ENCODE measurements at places on chromosomes 12 and 14.
A peak's percentile ranks its signal among the peaks of the same experiment; 100 is the strongest.

DNA sequence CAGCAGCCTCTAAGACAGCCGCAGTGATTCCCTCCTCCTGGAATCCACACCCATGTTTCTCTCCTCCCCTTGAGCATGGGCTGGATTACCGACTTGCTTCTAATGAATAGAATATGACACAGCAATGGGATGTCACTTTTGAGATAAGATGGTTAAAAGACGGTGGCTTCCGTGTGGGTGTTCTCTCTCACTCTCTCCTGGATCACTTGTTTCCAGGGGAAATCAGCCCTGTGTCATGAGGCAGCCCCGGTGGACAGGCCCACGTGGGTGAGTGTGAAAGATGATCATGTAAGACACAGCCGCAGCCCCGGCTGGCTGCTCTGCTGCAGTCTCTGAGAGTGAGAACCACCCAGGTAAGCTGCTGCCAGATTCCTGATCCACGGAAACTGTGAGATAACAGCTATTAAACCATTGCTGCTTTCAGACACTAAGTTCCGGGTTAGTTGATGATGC is 10.7 kb downstream of the MOAP1 start:
- DNase-seq, result no peak

DNA sequence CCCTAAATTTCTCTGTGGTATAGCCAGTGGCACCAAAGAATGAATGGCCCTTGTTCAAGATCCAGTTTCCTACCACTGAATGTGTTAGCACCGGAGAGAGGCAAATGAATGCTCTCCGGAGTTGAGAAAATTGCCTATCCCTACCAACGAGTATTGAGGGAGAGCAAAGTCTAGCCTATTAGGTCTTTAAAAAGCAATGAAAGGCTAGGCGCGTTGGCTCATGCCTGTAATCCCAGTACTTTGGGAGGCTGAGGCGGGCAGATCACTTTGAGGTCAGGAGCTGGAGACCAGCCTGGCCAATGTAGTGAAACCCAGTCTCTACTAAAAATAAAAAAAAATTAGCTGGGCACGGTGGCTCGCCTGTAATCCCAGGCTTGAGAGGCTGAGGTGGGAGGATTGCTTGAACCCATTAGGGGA is 898 bp upstream of the RAB15 start:
- no peak for DNase-seq

DNA sequence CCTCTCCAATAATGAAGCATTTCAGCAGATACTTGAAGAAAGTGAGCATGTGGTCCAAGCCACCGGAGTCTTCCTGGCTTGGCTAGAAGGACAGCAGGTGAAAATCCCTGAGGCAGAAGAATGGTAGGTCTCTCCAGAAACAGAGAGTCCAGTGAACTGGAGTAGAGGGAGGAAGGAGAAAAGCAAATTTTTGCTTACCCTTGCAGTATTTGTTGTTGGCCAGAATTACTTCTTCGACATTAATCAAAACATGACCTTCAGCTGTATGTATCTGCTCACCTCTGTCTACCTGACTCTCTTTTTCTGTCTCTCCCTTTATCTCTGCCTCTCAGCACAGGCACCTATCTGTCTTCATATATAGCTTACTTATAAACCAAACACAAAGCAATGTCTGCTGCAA is 208.9 kb downstream of the SYT1 start:
- DNase-seq, result no peak

GRCh38 chr12:46562625-46563225 is 190.2 kb upstream of the SLC38A2 start:
- DNase-seq, result no peak

- DNase-seq, result no peak
These were observed 16.7 kb downstream of the TBC1D30 start for GRCh38 chr12:64840949-64841717.

GRCh38 chr12:26143291-26143690 is 18.5 kb upstream of the BHLHE41 start:
- DNase-seq, result no peak

- no peak for DNase-seq
These were observed 407.3 kb downstream of the AEBP2 start for GRCh38 chr12:19846574-19846973.

DNA sequence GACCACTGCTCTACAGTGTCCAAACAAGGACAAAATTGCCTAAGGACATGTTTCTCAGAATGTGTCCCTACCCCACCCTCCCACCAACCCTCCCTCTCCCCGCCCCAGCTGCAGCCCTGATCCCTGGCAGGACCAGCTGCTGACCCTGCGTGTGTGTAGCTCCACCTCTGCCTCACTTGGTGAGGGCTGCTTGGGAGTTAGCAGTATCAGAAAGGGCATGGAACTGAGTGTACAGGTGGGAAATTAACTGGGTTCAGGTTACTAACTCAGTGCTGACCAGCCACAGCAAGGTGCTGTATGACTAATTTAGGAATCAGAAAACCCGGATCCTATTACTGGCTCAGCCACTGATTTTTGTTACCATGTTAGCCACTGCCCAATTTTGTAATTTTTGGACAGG is 11.3 kb upstream of the PLEKHD1 start:
- no peak for DNase-seq

- peak; percentile 19 for DNase-seq
These were observed 43.8 kb downstream of the DDHD1 start for GRCh38 chr14:53109105-53110041.

GRCh38 chr12:52823761-52824450 is 10.0 kb upstream of the KRT4 start:
- no peak for DNase-seq

DNA sequence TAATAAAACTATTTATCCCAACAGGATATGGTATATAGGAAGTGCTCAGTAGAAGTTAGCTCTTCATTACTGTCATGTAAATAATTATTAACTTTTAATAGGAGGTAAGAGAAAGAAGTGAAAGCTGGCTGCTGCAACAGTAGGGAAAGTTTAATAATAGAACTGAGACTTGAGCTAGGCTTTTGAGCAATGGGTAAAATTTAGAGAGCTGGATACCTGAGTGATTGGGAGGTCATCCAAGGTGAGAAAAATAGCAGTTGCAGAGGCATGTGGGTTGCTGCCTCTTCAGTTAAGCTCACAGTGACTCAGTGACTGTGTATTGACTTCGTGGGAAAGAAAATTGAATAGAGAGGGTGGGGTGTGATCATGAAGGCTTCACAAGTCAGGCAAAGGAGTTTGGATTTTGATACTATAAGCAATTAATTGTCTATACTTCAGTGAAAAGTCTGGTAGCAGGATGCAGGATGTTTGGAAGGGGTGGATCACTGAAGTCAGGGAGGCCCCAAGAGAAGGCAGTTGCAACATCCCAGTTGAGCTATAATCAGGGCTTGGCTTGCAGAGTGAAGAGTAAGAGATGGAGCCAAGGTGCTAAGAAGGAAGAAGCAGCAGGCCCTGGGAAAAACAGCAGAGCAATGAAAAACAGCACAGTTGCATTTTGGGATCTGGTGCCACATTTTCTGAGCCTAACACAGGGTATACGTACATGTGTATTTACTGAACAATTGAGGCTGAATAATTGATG is 172.0 kb upstream of the FRMD6 start:
- DNase-seq, result no peak

- DNase-seq, result no peak
These were observed 96.7 kb downstream of the CCER1 start for GRCh38 chr12:90858252-90858651.

DNA sequence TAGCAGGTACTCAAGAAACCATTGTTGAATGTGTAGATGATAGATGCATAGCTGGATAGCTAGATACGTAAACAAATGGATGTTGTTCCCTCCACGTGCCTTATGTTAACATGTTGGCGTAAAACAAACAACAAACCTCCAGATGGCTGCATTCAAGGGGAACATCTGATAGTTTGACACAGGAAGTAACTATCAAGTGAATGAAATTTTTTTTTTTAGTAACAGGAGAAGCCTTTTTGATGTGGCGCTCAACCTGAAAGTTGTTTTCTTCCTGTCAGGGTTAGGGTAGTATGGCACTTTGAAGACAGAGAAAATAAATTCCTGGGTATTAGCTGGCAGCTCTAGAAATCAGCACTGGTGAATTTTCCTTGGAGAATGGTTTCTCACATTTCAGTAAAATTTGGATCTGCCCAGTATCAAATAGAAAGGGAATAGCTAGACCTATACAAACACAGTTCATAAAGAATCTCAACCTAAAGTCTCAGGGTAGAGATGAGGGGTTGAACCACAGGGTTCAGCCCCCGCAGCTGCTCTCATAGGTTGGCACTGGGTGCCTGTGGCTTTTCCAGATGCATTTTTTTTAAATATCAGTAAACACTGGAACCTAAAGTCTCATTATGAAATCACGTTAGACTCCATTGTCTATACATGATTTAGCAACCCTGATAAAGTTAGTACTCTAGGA is 18.8 kb upstream of the RAP1B start:
- DNase-seq, result no peak
